ENCODE measurements at places on chromosomes 16 and 17.

DNA sequence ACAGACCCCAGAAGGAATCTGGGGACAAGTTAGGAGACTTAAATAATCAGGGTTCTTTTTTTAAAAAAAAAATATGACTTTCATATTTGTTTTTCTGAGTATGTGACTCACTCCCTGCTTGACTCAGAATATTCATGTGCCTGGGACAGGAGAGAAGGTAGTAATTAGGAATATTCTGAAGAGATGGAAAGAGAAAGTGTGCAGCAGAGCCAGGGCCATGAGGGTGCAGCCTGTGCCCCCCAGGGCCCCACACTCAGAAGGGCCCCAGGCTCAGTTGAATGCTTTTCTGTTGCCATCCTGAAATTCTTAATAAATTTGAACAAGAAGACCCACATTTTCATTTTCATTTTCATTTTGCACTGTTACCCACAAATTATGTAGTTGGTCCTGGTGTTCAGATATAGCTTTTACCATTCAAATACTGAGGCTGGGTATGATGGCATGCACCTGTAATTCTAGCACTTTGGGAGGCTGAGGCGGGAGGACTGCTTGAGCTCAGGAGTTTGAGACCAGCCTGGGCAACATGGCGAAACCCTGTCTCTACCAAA lies 11.5 kb upstream of the LONP2 start:
- peak; percentile 12 for DNase-seq

- DNase-seq = no peak
Measured at GRCh38 chr17:82611140-82612058, 36.8 kb downstream of the WDR45B start.

DNA sequence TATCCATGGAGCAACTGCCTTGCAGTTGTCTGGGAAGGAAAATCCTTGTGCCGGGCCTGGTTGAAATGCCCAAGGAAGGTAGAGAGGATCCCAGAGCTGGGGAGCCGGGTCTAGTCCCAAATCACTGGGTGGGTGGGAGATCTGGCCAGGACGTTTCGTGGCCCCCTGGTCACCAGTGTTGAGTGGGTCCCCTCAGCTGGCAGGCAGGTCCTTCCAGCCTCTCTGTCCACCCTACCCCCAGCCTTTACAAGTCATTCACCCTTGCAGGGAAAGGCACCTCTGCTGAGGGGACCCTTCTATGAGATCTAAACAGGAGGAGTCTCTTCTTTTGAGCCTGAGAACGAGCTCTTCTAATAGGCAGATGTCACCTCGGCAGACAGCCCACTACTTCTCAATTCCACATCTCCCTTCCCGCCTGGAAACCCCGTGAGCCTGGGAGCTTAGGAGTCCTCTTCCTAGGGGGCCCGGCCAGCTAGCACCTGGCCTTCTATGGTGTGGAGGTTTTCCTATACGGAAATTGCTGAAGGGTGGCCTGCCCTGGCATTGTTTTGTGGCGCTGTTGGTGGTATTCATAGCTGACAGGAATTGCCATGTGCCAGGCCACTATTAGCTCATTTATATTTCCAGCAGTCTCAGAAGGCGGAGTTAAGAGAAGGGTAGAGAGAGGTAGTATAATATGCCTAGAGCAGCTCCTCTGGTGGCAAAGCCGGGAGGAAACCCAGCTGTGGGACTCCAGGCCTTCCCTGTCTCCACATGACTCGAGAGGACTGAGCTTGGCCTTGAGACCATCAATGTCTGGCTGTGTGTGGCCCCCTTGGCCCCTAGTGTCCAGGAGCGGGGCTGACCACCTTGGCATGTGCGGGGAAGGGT lies 13.3 kb downstream of the MPRIP start:
- no peak for DNase-seq

GRCh38 chr17:68343976-68344375 lies 52.7 kb downstream of the ARSG start:
- no peak for DNase-seq

DNA sequence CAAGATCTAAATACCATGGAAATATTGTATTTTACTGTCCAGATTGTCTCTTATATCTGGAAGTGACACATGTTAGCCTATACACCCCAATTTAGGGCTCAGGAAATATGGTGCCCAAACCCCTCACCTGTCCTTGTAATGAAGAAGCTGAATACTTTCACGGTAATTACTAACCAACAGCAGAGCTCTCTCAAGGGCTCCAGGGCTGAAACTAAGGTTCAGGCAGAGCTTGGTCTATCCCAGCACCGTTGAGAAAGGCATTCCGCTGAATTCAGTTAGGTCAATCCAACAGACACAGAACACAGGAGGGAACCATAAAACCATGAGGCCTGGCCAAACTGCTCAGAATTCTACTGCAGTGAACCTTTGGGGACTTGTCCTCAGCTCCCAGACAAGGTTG lies 14.9 kb downstream of the MYO18A start:
- DNase-seq = no peak

GRCh38 chr17:67196422-67196821 lies 48.6 kb downstream of the HELZ start:
- DNase-seq = no peak

DNA sequence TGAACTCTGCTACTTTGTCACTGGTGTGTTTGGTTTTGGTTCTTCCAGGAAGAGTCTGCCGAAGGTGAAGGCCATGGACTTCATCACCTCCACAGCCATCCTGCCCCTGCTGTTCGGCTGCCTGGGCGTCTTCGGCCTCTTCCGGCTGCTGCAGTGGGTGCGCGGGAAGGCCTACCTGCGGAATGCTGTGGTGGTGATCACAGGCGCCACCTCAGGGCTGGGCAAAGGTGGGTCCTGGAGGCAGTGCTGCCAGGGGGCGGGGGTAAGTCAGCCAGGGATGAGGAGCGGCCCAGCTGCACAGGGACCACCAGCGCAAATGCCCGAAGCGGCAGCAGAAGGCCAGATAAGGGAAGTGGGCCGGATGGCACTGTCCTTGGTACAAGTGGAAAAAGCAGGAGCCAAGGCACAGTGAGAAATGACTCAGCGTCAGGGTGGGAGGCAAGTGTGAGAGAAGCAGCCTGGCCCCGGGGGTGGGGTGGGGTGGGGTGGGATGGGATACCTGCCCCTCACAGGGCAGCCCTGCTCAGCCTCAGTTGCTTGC lies 41.9 kb downstream of the TMEM11 start:
- DNase-seq = no peak

Data from activated T-cell treated with anti-CD3 and anti-CD28 coated beads, Interleukin-2, amount 50 U/mL, for 72 hours (primary cell).